CD4-positive, alpha-beta T cell (primary cell): ENCODE measurements at places on chromosomes 7 and 10.

DNA sequence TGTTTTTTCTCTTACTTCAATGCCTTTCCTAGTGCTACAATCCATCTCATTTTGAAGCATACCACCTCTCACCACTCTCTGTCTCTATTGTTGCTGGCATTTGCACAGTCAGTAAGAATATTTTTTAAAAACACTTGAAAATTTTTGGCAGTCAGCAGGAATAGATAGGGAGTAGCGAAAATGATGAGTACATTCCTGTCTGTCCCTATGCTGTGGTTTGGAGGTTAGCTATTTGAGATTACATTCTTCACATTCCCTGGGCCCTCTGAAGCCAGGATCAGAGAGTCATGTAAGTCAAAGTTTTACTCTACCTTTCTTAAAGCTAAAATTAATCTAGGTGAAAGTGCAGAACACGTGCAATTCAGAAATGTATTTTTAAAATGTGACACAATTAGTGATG is 53.0 kb upstream of the MAGI2 start:
- DNase-seq: no peak

DNA sequence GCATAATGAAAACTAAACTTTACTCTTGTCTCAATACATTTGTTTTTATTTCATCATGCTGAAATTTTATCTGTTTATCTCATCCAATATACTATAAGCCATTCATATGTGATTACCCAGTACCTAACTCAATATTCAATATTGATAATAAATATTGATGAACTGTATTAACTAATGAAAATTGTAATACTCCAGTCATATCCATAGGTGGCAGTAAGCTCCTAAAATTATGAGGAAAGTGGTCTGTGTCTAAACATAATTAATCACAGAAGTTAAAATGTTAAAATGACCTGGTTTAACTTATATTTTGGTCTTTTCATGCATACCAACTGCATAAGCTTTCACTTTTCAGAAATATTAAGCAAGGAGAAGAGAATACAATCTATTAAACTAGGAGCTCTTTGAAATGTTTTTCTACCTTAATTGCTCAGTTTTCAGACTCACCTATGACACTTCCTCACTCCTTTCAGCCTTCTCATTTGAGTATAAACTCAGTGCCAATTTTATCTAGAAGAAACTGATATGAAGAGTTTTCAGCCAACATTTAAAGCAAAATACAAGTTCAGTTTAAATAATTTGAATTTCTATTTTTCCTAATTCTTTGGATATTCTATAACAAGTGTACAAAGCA is 30.5 kb upstream of the VWDE start:
- DNase-seq: no peak

DNA sequence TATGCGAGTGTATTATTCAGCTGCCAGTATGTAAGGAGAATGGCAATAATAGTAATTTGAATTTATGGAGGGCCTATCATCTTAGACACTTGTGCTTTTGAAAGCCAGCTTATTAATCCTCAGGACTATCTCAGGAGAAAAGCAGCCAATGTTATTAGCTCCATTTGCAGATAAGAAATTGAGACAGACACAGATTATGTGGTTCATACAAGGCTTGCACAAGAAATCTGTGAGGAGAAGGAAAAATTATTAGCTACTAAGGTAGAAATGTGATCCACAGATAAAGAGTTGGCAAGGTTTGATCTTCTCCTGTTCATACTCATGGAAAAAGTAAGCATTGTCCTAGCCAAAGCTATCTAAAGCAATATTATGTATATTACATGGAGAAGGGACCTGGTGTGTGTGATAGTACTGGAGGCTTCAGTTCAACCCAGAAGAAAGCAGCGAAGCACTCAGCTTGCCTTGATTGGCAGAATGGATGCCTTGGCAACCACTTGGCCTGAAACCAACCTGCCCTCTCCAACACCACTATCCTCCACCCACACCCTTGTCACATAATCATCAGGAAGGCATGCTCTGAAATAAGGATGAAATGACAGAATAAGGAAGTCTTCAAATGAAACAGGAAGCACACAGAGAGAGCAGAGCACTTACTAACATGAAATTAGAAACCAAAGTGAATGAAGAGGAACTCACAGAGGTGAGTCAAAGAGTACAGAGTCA is 18.0 kb downstream of the MACC1 start:
- no peak for DNase-seq

DNA sequence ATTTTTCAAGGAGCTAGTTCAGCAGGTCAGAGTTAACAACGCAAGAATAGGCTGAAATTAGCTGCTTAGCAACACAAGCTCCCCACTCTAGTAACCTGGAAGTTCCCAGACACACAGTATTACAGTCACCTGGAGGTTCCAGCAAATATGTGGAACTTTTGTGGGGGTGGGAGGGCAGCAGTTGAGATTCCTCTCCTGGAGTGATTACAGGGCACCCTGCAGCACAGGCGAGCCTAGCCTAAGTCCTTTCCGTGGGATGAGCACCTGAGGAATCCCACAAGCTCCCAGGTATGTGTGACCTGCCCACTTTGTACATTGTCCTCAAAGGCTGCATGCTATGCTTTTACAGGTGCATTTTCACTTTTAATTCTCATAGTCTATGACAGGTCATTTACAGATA is 13.6 kb downstream of the TPK1 start:
- DNase-seq: no peak

DNA sequence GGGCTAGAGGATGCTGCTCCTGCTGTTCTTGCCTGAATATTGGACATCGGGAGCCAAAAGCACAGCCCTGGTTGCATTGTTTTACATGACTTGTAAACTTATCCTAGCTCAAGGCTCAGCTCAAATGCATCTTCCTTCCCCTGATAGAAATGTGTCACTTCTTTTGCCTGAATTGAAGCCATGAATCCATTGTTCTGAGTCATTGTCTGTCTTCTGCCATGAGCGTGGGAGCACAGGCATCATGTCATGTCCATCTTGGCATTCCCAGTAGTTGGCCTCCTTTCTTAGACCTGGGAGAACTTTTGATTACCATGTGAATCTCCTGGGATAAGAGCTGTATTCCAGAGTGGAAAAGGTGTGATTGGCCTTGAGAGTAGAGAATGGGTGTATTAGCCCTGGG is 54.1 kb upstream of the OPN4 start:
- no peak for DNase-seq

DNA sequence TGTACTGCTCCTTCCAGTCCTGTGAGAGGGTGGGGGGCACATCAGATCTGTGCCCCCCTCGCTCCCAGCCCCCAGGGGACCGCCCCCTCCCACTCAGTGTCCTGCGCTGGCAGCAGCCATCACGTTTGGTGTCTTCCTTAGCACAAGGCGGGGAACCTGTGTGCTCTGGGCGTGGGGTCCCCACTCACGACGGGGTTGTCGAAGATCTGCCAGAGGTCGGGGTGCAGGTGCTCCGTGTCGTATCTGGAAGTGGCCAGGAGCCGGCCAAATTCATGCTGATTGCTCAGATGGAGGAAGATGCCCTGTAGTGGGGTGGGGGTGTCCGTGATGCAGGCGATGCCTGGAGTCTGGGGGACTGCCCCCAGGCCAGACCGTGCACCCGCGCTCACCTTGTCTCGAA is 7.2 kb downstream of the PLOD3 start:
- DNase-seq: no peak

- DNase-seq: peak; percentile 69
Measured at GRCh38 chr7:117119192-117119924, 166.1 kb downstream of the ST7 start.

DNA sequence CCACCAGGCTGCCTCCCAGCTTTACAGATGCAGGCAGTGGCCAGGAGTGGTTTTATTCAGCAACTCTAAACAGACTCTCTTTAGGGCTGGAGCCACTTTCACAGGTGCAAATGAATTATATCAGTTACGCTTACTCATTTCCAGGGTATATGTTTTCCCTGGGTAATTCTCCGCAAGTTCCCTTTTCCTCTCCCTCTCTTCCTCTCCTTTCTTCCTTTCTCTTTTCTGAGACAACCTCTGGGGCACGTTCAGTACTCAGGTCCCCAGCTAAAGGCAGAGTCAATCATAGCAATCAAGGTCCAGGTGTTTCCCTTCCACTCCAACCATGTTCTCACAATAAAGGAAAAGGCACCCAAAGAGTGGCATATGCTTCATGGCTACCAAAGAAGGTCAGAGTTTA is 41.3 kb downstream of the PDLIM1 start:
- no peak for DNase-seq

GRCh38 chr10:63373176-63373575 is 92.6 kb downstream of the JMJD1C start:
- DNase-seq: no peak

- DNase-seq: no peak
Measured at GRCh38 chr7:25068502-25069213, 56.4 kb downstream of the CYCS start.

DNA sequence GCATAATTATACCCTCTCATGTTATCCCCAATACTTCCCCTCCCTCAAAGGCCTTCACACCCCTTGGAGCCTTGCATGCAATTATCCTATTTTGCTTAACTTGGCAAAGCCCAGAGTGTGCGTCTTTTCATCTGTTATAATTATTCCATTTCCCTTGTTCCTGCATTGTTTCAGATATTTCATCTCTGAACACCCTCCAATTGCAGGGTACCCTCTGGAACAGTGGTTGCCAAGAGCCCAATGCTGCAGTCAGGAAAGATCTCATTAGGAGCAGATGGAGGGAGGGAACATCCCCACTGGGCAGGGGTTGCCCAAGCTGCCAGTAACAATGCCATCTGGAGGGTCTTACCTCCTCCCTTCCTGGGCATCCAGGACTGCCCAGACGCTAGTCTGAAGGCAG is 18.4 kb upstream of the GOLGA7B start:
- no peak for DNase-seq

GRCh38 chr7:130856866-130857265 is 122.9 kb upstream of the KLF14 start:
- DNase-seq: no peak
